ENCODE measurements at places on chromosomes 11 and 22.

- no peak for DNase-seq
Observed at GRCh38 chr11:76074148-76075095, 131.9 kb downstream of the WNT11 start.

DNA sequence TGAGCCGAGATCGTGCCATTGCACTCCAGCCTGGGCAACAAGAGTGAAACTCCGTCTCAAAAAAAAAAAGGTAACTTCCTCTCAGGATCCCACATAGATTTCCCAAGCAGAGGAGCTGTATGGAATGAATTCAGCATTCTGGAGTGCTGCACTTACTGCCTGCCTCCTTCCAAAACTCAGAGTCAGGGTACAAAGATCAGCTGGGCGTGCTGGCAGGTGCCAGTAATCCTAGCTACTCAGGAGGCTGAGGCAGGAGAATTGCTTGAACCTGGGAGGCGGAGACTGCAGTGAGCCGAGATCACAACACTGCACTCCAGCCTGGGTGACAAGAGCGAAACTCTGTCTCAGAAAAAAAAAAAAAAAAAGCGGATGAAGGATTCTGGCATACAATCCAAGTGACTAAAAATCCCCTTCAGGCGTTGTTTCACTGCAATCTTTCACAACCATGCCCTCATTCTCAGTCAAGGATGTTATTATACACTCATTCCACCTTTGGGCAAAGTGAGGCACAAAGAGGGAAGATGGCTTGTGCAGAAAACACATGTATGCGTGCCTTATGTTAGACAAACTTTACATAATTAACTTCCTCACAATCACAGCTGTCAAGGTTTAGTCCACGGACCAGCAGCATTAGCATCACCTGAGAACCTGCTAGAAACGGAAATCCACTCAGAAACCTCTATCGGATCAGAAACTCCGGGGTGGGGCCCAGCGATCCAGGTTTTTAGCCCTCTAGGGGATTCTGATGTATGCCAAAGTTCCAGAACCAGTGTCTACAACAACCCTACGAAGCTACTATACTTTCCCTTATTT is 1.1 kb upstream of the NOL12 start:
- DNase-seq: no peak

DNA sequence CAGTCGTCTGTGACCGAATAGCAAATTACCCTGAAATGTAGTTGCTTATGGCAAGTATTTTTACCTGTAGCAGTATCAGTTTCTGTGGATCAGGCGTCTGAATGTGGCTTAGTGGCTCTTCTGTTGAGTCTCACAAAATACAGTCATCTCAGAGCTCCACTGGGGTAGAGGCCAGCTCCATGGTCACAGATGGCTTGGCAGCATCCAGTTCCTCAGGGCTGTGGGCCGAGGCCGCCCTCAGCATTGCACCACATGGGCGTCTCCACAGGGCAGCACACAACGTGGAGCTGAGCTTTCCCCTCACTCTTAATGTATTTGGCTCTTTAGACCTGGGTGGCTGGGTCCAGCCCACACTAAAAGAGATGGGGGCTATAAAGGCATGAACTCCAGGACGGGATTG is 57.8 kb downstream of the SBF1 start:
- no peak for DNase-seq

DNA sequence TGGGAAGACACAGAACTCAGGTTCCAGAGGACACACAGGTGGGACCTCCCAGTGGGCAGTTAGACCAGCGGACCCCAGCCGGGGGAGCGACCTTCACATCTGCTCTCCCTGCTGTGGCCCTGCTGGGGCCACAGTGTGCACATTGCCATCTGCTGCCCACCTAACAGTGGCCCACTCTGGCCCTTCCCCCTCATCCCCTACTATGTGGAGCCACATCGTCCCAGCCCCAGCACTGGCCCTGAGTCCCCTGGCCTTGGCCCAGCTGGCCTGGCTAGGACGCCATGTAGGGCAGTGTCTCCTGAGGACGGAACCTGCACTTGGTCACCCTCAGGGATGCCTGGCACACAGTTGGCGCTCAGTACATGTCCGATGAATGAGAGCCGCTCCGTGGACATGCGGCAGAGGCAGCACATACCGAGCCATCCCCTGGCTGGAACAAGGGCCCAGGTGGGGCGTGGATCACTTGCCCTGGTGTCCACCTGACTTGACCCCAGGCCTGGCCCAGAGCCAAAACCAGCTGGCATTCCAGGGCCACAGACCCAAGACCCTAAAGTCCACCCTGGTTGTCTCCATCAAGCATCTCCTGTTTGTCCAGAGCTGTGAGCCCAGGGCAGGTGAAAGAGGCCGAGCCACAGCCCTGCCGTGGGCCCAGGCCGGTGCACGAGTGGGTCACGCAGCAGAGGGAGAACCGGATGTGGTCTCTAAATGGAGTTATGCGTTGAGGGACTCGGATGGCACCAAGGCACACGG is 93.1 kb upstream of the FGF3 start:
- no peak for DNase-seq

DNA sequence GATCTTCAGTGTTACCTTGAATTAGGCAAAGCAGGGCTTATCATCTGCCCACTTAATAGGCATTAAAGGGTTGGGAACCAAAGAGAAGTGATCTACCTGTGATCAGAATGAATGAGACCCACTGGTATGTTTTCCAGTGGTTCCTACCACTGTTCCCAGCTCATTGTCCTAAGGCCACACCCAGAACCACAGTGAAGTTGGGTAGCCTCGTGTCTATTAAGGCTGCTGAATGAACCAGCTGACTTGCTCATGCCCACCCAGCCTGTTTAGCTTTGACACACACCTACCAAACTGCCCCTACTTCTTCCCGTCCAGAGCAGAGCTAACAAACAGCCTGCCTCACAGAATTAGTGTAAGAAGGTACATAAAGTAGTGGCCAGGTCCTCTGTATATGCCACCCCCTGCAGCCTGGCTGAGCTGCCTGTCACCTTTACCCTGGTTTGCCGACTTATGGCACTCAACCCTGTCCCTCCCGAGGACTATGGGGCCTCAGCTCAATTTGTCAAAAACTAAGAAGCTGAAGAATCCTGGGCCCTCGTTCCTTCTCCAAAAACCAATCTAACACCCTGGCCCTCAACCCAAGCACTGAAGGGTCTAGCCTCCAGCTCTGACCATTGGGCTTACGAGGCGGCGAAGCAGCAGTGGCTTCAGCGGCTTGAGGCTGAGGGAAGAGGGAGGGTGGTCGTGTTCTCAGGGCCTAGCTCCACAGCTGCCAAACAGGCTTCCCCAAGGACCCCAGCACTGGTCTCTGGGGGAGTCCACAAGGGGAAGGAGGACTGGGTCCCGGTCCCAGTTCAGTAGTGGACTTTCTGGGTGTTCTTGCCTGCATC is 9.8 kb downstream of the UCP2 start:
- no peak for DNase-seq

GRCh38 chr11:130247319-130247718 is 67.4 kb downstream of the ZBTB44 start:
- DNase-seq: no peak

DNA sequence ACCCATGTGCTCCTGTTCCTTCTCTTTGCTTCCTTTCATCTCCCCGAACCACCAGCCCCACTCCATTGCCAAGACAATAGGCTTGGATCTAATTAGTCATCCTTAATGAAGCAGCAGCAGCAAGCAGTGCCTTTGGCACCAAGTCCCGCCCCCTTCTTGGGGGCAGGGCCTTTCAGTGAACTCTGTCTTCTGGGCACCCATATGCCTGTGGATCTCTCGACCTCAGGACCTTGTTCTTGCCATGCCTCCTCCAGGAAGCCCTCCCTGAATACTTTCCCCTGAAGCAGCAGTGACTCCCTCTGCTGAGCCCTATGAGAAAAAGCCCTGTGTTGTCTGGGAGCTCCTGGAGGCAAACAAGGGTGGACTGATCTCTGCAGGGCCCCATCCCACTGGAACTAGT is 32.1 kb downstream of the ARHGEF17 start:
- no peak for DNase-seq

DNA sequence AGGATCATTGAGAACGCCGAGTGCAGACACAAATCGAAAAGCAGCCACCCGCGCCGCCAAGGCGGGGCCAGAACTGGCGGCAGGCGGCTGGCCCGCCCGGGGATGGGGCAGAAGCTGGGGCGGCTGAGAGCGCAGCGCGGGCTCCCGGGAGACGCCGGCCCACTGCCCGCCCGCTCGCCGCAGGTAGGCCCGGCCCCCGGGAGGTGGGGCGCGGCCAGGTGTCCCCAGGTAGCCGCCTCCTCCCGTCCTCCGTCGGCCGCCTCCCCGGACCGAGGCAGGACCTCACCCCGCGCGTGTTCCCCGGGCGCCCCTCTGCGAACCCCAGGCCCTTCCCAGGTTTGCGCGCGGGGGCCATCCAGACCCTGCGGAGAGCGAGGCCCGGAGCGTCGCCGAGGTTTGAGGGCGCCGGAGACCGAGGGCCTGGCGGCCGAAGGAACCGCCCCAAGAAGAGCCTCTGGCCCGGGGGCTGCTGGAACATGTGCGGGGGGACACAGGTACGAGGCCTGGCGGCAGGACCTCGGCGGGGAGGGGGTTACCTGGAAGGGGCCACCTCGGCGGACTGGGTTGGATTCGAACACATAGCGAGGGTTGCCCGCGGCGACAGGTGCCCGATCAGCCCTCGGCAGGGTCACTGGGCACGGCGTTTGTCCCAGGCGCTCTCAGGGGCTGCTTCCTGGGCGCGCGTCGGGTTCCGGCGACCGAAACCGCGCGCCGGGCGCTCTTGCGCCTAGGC is at the start of gene PRRG4:
Gene PRRG4, plus strand, starts transcription at position 248 of the 733 bp plus-strand sequence. CDS start 603 bp downstream, outside the sequence.
- no peak for DNase-seq

DNA sequence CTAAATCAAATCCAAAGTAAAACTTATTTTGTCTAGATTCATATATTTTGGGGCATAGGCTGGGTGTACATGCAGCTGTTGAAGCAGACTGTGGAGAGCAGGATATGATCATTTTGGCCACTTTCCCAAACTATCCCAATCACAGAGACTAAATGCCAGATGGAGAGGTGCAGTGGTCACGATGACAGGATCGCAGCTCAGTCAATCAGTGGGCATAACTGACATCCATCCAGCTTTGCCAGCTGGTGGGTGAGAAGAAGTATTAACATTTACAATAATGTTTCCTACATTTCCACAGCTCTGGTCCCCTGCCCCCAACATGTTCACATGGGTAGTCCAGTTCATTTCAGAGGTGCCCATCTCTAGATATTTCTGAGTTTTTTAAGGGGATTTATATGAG is 255.5 kb upstream of the SESN3 start:
- DNase-seq: no peak

DNA sequence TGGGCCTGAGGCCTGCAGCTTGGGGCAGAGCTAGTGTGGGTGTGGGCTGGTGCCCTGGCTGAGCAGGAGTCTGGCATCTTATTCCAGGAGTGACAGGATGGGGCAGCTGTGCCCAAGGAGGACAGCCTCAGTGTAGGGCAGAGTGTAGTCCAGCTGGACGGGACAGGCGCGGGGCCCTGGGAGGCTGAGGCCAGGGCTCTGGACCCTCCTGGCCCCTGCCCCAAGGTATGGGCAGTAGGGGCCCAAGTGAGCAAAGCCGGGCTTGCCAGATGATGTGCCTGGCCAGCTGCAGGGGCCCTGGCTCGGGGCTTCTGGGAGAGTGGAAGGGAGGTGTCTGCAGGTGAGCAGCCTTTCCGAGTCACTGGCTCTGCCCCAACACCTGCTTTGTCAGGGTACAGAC is 1190.9 kb downstream of the BRD1 start:
- no peak for DNase-seq

DNA sequence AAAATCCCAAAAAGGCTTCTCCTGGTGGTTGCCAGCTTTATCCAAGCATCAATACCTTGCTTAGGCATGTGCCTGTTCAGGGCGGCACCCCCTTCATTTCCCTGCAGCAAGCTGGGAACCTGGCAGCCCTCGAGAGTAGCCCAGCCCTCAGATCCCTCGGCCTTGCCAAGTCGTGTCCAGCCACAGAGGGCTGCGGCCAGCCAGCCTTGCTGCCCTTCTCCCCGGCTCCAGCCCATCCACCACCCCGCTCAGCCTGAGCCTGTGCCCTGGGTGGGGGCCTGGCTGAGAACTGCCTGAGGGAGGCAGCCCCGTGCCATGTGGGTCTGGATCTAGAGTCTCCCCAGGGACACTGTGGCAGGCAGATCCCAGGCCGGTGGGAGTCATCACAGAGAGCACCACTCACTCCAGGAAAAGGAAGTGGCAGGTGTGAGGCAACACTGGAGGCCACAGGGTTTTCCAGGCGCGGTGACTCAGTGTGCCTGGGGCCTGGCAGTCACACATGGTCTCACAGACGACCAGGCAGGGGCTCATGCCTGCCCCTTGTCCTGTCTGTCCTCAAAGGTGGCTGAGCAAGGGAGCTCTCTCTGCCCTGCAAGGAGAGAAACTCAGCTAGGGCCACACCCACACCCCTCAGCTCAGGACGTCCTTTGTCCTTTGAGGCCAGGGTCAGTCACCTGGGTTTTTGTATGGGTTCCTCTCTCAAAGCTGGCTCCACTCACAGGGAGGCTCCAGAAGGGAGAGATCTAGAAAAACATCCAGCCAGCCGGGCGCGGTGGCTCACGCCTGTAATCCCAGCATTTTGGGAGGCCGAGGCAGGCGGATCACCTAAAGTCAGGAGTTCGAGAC is 12.2 kb upstream of the CDC42BPG start:
- no peak for DNase-seq

DNA sequence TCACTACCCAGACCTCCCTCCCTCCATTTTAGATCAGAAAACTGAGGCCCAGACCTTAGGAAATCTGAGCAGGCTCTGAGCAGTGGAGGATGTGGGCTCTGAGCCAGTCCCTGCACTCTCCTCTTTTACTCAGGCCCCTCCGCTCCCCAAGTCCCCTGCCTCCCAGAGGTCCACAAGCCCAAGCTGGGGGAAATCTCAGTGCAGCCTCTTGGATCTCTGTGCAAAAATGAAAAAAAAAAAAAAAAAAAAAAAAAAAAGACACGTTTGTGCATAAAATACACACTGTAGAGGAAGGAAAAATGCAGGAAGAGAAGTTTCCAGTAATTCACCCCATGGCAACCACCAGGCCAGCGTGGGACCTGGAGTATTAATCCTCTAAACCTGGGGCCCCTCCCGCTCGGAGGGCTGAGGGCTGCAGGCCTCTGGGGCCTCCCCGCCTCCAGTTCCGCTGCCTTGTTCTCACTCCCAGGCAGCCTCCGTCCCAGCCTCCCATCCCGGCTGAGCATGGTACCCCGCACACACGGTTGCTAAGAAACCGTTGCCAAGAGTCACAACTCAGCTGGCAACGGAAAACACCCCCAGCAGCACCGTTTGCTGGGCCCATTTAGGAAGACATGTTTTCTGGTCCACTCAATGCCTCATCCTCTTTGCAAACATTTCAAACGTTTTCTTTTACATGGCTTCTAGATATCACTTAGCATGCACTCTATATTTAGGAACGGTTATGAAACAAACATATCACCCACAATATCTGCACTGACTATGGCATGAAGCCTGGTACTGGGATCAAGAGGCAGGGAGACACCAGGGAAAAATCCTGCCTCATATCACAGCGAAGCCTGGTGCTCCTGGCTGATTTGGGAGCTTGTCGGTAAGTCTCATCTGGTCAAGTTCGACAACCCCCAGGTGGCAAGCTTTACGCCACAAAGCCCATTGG is 227.5 kb downstream of the CTTN start:
- no peak for DNase-seq

GRCh38 chr11:115530752-115531151 is 26.5 kb upstream of the CADM1 start:
- no peak for DNase-seq

- DNase-seq: no peak
Observed at GRCh38 chr11:33731723-33732531, 4.3 kb downstream of the CD59 start.

Data from BJ (cell line).